Activated CD4-positive, CD25-positive, alpha-beta regulatory T cell (primary cell): ENCODE measurements at places on chromosomes 16 and 17.

- no peak for DNase-seq
Observed at GRCh38 chr16:53848277-53848942, 144.5 kb downstream of the FTO start.

DNA sequence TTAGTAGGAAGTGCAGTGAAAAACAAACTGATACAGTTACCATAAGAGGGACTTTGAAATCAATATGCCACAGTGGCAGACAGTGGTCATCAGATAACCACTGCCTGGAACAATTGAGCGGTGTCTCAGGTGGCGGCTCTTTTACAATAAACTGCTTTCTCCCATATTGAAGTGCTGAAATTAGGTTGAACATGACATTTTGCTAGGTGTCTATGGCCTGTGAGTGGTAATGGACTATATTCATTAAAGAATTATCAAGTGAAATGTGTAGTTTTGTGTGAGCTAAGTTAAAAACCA, 214.7 kb downstream of the RPTOR start:
- no peak for DNase-seq

GRCh38 chr17:78081551-78081950, 47.0 kb downstream of the TMC6 start:
- no peak for DNase-seq

GRCh38 chr17:12736526-12736925, 52.8 kb upstream of the ARHGAP44 start:
- DNase-seq, result no peak

GRCh38 chr16:54931120-54932014, 702 bp downstream of the IRX5 start:
- DNase-seq, result no peak

DNA sequence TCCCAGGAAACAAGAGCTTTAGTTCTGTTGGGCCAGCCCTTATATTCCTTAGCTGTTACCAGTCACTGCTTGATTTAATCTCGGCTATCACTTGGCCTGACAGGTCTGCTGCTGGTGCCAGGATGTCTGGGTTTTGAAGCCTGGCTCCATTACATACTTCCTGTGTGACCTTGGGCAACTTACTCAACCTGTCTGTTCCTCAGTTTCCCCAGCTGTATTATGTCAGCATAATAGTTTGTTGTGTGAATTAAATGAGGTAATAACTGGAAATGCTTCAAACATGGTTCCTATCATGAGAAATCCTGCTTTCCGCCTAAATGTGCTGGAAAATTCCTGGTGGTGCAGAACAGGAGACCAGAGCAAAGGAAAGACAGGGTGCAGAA, 50.6 kb upstream of the STH start:
- no peak for DNase-seq

DNA sequence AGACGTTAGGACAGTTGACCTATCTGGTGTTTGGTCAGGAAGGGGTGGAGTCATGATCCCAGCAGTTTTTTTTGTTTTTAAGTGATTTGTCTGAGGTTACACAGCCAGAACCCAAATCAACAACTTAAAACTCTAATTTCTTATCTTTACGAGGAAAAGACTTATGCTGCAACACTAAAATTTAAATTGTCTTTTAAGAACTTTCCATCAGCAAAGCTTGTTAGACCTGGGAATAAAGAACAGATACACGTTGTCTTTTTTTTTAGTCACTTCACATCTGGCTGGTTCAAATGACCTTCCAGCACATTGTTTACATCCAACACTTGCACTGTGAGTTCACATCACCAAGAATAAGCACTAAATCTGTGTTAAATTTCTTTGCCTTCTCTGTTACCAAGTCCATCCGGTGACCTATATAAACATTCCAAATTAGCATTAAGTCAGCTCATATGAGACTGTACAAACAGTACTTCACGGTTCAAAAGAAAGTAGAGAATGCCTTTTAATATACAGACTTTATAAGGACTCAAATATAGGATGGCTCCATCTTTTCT, 115.0 kb downstream of the HS3ST2 start:
- no peak for DNase-seq

DNA sequence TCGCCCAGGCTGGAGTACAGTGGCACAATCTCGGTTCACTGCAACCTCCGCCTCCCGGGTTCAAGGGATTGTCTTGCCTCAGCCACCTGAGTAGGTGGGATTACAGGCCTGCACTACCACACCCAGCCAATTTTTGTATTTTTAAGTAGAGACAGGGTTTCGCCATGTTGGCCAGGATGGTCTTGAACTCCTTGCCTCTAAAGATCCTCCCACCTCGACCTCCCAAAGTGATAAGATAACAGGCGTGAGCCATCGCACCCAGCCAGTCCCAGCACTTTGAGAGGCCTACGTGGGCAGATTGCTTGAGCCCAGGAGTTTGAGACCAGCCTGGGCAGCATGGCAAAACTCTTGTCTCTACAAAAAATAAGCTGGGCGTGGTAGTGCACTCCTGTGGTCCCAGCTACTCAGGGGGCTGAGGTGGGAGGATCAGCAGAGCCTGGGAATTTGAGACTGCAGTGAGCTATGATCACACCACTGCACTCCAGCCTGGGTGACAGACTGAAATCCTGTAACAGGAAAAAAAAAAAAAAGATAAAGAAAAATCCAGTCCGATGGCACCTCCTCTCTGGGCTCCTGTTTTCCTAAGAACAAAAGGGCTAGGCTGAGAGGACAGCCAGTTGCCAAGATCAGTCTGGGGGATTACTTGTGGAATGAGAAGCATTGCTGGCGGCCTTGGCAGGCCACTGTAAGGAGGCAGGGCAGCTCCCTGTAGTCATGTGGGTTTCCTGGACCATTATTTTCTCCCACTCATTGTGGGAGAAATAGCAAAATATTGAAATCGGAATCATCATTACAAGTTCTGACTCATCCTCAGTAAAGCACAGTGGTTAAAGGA, 3.0 kb upstream of the PIPOX start:
- DNase-seq, result no peak

DNA sequence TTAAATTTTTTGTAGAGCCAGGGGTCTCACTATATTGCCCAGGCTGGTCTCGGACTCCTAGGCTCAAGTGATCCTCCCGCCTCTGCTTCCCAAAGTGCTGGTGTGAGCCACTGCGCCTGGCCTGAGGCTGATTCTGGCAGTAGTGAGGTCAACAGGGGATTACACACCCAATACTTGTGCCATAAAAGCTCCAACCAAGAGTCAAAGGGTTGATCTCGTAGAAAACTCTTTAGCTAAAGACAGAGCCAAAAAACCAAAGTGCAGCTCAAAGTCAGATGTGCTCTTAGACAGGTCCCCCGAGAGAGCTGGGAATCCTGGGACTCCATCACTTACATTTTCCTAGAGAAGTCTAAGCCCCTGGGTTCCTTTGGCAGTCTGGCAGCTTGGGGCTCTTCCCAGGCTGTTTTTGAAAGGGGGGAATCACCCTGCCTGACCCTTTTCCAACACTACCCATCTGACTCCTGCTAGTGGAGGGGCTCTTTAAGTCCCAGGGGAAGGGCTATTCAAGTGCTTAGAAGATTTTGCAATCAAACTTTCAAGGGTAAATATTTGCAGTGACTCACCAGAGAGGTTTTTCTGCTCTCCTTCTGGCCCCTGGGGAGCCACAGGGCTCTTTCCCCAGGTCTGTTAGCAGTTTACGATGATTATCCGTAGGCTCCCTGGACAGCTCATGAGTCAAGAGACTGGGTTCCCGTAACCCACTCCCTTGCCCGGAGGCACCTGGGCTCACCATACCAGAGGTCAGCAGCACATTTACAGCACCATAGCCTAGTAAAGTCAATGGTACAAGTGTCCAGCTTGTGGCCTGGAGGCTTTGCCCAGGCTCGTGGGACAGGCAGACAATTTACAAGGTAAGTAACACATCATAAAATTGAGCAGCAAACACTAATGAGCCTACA, 408.7 kb downstream of the SLC39A11 start:
- DNase-seq, result no peak

DNA sequence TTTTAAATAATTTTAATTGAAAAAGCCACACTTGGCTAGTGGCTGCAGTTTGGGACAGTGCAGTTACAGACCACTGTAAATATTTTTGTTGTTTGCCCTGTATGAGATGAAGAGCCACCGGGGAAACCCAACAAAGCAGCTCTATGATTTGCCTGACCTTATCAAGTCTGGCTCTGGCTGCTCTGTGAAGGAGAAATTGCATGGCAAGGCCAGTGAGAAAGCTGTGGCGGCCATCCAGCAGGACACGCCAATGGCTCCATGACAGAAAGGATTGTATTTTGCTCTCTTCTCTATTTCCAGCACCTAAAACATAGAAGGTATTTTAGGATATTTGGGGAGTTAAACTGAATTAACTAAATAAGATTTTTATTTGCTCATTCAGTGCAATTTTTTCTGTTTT, 330.0 kb upstream of the DYNLRB2 start:
- no peak for DNase-seq

DNA sequence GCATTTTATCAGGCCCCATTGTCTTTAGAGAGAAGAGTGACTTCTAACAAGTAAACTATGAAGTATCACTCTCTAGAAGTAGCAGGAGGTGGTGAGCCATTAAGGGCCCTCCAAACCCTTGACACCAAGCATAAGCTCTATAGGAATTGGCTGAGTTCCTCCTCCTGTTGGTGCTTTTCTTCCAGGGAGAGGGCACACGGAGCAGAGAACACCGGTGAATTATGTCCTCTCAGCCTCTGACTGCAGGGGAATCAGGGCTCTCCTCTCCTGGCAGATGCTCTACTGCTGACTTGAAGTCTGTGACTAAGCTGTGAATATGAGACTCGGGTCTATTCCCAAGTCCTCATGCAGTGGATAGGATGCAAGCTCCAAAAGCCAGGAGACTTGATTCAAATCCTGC, 32.3 kb downstream of the CHD9 start:
- DNase-seq, result no peak
